Inflammatory macrophage (primary cell): ENCODE measurements at places on chromosomes 3 and 15.

DNA sequence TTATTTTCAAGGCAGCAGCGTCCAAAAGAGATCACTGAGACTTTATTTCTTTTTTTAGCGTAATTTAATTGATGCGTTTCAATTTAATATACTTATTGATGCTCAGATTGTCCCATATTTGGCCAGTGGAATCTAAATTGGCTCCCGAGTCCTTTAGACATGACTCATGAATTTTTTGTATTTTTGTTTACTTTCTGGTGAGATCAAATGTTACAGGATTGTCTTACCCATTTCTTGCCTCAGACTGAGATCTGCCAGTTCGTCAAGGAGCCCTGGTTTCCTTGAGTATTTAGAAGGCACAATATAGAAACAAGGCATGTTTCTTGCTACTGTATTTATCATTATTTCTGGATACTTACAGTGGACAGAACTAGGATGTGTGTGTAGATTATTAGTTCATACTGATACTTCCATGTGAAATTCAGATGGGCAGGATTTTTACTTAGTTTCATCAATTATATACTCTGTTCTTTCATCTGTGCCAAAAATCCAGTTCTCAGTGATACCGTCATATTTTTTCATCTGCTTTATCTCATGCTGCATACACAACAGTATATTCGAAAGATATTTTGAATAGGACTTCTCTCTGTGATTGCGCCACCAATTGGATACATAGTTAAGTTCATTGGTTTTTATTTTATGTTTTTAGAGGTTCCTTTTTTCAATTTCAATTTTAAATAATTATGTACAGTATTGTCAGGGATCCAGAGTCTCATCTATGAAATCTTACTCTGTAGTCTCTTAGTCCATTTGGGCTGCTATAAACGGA is 436.9 kb upstream of the C2CD4B start:
- DNase-seq: no peak

- DNase-seq: no peak
These were observed 385.9 kb upstream of the BCHE start for GRCh38 chr3:166223120-166223519.

DNA sequence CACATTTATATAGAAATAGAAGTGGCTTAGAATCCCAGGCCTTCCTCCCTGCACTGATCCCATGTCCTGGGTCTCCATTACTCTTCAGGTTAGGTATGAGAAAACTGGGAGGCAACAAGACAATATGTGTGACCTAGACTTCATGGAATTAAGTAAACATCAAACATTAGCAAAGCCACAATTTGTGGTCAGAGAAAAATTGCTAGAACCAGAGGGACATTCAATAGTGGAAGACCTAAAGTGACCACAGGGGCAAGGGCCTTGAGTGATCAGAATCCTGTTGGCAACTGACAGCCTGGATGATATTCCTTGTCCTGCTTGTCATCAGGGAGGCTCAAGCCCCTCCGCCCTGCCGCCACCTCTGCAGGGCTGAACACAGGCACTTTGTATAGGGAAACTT is 322.8 kb upstream of the CTNNB1 start:
- no peak for DNase-seq

DNA sequence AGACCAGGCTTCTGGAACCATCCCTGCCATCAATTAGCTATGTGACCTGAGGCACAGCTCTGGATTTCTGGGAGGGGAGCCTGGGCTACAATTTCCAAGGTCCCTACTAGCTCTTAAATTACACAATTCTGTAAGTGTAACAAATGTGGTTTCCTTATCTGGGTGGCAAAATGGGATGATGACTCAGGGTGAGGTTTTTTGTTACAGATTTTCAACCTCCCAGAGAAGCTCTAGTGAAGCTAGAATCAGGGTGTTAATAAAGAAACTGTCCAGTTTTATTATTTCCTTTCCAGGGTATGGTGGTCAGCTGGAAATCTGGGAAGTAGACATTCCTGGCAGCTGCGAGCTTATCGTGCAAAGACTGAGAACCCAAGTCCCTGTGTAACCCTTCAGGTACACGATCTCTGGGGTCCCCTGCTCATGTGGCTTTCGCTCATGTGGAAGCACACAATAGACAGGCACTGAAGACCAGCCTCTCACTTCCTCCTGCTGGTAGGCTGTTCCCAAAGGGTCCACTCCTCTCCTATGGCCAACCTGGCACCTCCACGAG is 7.3 kb downstream of the RAB27A start:
- peak; percentile 63 for DNase-seq

DNA sequence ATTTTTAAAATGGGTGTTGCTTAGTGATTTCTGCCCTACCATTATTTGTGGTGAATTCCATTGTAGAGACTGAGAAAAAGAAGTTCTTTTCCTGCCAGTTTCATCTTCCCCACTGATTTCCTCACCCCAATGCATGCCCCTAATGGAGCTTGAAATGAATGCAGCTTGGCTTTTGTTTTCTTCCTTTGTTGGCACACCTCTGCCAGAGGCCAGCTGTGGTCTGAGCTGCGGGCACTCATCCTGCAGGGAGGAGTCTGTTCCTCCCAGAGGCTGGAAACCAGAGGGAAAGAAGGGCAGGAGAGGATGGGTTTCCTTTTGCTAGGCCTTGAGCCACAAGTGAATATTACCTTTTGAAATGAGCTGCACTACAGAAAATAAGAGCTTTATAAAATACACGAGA is 9.3 kb upstream of the ST8SIA2 start:
- no peak for DNase-seq

DNA sequence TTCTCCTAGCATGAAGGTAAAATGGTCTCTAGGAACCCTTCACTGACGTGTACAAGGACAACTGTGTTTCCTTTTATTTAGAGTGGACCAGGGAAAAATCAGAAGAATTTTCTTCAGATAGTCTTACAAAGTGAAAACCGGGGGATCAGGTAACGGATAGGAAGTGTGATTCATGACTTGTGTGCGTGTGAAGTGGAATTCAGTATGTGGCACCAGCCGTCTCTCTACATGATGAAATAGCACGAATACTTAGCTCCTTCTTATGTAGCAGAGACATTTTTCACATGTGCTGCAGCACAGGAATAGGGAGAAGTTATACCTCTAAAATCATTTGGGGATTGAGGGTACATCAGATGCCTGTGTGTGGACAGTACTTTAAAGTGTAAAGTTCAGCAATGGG is 159.2 kb downstream of the MEX3B start:
- DNase-seq: no peak

DNA sequence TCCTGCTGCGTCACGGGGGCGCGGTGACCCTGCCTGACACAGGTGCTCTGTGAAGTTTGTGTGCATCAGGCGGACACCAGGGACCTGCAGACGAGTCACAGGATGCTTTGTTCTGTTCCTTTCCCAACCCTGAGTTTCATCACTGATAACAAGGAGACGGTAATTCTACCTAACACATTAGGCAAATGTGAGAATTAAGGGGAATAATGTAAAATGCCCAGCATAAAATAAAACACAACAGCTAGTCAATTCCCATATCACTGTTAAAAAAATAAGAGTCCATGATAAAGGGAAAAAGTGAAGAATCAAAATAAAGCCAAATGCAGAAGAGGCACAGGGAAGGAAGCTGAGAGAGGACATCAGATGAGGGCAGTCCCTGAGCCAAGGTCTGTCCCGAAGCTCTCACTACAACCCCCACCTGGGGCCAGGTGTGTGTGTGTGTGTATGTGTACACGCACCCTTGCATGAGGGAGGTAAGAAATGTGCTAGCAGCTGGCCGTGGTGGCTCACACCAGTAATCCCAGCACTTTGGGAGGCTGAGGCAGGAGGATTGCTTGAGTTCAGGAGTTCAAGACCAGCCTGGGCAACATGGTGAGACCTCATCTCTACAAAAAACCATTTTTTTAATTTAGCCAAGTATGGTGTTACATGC is 27.5 kb downstream of the PLA2G4D start:
- no peak for DNase-seq
